ENCODE measurements at places on chromosomes 11 and 22.
A peak's percentile ranks its signal among the peaks of the same experiment; 100 is the strongest.

- no peak for DNase-seq
Measured at GRCh38 chr11:125968354-125968753, 22.5 kb downstream of the VSIG10L2 start.

GRCh38 chr11:29159552-29160465 lies 857.0 kb downstream of the KCNA4 start:
- DNase-seq, result peak; percentile 36

DNA sequence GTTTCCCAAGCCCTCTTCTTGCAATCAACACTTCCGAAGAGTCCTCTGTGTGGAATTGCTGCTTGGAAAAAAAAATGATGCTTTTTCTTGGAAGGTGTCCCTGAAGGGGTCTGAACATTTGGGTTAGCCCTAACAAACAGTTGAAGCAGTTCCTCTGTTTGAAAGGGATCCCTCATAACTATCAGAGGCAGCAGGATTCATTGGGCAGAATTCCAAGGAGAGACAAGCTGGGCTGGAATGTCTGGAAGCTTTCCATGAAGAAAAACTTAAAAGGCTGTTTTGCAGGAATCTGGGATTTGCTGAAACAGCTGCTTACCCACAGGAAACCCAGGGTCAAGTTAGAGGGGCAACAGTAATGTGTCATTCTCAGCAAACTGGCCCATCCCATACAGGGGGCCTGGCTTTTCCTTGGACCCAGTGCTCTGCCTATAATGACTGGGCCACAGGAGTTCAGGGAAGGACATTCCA lies 3.1 kb downstream of the CSNK2A3 start:
- peak; percentile 19 for DNase-seq

DNA sequence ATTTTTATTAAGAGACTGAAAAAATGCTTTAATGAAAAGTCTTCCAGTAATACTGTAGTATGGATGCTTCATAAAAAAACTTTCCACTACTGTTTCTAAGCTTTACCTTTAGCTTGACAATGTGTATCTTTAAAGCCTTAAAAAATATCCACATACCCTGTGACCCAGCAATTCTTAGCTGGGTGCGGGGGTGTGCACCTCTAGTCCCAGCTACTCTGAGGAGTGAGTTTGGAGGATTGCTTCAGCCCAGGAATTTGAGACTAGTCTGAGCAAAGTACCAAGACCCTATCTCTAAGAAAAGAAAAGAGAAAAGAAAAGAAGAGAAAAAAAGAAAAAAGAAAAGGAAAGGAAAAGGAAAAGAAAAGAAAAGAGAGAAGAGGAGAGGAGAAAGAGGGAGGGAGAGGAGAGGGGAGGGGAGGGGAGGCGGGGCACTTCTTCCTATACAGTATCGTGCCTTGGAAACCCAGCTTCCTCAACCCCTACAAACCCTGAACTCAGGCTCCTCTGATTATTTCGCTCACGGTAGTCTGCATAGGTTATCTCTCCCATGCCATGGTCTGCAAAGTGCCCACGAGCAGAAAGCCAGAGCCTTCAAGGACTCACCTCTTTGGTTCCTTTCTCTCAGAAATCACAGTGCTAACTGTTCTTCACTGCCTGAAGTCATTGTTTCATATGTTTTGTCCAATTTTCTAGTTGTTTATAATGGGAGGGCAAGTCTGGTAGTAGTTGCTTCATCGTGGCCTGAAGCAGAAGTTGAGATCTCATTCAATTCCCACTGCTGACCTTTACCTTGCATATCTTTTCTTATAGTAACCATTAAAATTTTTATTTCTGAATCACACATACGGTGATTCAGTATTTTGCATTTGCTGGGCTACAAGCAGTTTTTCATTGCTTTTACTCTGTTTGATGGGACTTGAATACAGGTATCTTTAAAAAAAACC lies 82.2 kb downstream of the FAM83F start:
- no peak for DNase-seq

- DNase-seq, result no peak
Measured at GRCh38 chr22:38724176-38724575, 18.4 kb downstream of the GTPBP1 start.

DNA sequence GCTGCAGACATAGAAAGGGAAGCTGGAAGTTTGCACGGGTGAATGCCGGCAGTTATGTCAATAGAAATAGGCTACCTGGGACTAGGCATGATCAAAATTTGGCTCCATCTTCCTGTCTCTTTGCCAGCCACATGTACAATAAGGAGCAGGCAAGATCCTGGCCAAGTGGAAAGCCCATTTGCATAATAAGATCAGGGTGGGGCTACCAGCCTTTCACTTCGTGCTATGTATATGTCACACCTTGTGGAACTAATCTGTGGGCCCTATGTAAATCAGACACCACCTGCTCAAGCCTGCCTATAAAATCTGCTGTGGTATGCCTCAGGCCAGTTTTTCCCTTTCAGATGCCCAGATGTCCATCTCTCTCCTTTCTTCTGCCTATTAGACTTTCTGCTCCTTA lies 79.3 kb upstream of the DRD2 start:
- no peak for DNase-seq

- no peak for DNase-seq
Measured at GRCh38 chr11:31913985-31914384, 102.9 kb upstream of the PAX6 start.

DNA sequence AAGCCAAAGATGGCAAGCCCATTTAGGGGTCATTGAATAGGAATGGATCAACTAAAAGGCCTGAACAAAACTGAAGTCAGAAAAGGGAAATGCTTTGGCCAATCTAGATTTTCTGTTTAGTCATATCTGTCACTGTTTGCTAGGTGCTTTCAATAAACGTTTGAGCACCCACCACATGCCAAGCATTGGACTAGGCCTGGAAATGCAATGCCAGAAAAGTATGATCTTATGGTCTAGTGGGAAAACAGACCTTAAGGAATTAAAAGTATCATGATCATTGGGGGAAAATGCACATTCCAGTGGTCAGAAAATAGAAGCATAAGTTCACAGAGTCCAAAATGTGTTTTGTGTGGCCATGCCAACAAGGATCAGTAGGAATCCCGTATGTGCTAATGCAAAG lies 76.8 kb upstream of the BIRC3 start:
- peak; percentile 67 for DNase-seq

DNA sequence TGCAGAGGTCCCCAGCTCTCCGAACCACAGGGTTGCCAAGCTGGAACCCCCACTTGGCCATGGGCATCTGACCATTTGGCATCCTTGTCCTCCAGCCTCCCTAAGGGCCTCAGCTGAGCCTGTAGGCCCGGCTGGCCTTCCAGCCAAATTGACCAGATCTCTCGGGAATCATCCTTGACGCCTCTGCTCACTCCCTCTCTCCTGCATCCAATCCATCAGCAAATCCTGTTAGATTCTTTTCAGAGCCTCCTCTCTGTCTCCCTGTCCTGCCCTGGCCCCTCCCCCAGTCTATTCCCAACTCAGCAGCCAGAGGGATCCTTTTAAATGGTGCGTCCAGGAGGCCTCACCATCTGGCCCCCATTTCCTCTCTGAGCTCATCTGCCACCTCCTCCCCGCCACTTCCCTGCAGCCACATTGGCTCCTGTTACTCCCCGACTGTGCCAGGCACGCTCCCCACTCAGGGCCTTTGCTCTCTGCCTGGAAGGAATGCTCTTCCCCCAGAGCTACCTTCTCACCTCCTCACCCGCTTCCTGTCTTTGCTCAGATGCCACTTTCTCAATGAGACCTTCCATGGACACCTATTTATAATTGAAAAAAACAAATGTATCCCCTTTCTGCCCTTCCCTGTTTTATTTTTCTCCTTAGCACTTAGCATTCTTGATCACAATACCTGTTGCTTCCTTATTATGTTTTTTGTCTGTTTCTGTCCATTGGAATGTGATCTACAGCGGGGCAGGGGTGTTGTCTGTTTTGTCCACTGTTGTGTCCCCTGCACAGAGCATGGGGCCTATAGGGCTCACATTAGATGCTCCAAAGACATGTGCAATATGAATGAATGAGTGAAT lies 78.1 kb downstream of the NFAM1 start:
- no peak for DNase-seq

DNA sequence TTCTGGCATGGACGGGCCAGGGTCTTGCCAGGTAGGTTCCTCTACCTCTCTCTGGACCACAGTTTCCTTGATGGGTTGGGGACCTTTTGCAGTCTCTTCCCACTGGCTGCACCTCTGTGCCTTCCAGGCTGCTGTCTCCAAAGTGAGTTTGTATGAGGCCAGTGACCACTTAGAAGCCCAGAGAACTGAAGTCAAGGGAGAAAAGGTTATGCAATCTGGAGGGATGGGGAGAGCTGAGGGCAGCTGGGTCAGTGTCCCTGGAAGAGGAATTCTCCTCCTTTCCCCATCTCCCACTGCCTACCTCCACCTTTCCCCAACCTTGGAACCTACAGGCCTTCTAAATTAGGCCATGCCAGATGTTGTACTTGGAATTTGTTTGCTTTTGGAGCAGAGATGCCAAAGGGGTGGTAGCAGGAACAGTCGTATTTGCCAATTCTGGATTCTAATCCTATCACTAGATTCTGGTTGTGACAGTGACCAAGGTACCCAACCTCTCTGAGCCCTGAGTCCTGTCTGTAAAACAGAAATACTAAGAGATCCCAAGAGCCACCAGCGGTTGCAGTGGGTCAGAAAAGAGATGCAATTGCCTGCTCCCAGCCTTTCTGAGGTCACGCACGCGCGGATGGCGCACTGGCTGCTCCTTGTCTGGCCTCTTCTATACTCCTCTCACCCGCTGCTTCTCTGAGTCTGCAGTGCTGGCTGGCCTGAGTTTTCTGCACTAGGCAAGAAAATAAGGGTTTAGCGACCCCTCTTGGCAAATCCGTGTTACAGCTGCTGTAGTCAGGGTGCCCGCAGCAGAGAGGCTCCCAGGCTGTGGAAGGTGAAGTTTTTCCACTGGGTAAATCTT lies 10.7 kb upstream of the ACCSL start:
- DNase-seq, result peak; percentile 41

DNA sequence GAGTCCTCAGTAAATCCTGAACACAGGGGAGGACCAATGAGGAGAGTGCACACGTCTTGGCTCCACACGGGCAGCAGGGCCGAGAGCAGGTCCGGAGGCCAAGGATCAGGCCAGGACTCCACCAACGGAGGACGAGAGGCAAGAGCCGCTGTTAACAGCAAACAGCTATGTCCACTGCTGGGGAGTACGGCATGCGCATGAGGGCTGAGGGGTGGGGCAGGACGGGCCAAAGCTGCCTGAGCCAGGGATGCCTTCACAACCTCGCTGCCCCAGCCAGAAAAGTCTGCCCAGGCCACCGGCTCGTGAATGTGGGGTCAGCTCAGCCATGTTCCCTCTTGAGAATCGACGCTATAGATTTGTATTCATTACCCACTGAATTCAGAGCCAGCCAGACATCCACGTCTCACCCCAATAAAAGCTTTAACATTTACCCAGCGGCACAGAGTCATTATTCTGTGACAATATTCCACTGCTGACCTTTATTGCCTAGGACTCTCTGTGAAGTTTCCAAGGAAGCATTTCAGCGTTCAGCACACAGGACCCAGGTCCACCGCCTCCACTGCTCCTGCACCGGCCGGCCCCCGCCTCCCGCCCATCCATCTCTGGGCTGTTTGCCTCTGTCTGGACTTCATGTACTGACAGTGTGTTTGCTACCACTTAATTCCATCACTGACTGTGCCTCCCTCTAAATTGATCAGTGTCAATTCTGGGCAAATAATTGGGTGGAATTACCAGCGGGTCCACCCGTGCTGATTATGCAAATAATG lies 384.9 kb downstream of the SHANK2 start:
- no peak for DNase-seq

- DNase-seq, result no peak
Measured at GRCh38 chr11:19979519-19979845, 180.8 kb downstream of the DBX1 start.

DNA sequence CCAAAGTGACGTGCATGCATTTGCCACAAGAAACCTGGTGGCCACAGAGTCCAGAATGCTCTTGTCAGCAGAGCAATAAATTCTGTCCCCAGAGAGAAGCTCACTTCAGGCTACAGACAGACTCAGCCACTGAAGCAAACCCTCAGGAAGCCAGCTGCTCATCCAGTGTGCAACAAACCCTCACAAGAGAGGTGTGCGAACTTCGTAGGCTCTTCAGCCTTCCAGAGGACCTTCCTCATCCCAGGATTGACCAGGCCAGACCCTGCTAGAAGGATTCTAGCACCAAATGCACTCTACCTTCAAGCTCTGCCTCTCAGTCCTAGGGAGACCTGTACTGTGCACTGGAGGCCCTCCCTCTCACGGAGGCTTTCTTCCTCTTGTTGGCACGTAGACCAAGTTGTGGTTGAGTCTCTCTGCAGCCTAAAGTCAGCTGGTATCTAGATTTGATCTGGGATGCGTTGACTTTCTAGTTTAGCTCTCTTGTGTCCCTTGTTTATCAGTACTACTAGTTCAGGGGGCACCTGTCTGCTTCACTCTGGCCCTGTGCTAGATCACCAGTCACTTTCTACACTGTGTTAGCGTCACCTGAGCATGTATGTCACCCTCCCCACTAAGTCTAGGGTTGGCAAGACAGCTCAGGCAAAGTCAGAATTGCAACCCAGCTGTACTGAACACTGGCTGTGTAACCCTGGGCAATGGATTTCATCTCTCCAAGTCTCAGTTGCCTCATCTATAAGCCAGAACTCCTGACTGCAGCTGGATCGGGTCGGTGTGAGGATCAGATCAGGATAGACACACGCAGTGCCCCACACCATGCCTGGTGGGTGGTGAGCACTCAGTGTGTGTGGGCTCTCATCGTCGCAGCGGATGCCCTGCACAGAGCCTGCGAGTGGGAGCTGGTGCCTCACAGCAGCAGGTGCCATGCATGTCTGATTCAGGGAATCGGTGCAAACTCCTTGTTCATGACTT lies 22.1 kb upstream of the TMPRSS13 start:
- DNase-seq, result no peak

- no peak for DNase-seq
Measured at GRCh38 chr11:71138737-71139425, 113.5 kb downstream of the SHANK2 start.

DNA sequence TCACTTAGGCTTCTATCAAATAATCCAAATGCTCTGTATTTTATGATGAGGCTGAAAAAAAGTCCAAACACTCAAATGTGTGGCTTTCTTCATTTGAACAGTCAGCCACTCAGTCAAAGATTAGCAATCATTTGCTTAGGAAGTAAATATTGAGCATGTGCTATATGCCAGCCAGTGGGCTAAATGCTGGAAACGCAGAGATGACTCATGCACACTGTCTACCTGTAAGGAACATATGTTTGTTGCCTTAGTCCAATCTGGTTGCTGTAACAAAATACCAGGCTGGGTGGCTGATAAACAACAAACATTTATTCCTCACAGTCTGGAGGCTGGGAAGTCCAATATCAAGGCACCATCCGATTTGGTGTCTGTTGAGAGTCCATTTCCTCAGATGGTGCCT lies 617.3 kb downstream of the NTM start:
- DNase-seq, result no peak

Measured in AG04449 (cell line).